ENCODE measurements at places on chromosomes 7 and 10.

GRCh38 chr10:112139176-112139575 lies 44.4 kb downstream of the GPAM start:
- no peak for DNase-seq

GRCh38 chr10:8539056-8539455 lies 484.6 kb downstream of the GATA3 start:
- DNase-seq = no peak

- DNase-seq = peak; percentile 18
These were observed 78.3 kb downstream of the SLC25A40 start for GRCh38 chr7:87797798-87798403.

DNA sequence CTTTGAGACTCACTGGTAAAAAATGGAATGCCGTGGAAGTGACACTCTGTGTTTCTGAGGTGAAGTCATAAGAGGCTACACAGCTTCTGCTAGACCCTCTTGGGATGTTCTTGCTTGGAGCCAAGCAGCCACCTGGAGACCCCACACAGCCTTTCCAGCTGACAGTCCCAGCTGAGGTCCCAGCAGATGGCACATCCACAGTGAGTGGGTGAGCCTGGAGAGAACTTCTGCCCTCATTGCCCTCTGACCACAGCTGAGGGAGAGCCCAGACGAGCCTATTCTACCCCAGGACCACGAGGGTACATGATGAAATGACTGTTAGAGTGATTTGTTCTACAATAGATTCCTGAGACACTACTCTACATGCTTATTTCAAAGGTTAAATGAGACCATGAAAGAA lies 44.3 kb downstream of the CXCL12 start:
- no peak for DNase-seq

- no peak for DNase-seq
These were observed 40.7 kb upstream of the GJD4 start for GRCh38 chr10:35564341-35564968.

DNA sequence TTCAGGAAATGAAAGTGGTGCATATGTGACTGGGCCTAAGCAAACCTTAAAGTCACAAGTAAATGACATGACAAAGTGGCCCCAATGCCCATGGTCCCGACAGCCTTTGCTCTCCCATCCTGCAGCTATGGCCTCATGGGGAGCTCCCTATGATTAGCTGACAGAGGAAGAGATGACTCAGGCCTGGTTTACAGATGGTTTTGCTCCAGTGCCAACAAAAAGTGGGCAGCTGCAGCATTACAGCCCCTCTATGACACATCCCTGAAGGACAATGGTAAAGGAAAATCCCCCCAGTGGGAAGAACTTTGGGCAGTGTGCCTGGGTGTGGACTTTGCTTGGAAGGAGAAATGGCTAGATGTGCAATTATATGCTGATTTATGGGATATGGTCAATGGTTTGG lies 105.1 kb upstream of the ADCY1 start:
- no peak for DNase-seq

GRCh38 chr7:99975782-99976521 lies at the start of gene AZGP1:
AZGP1 (minus strand) TSS chr7:99976031; CDS start chr7:99976020, 11 bp downstream.
- DNase-seq = no peak

GRCh38 chr10:85067955-85068354 lies 739.6 kb downstream of the CCSER2 start:
- DNase-seq = no peak

- no peak for DNase-seq
These were observed 239.1 kb downstream of the SKAP2 start for GRCh38 chr7:26625286-26625685.

GRCh38 chr10:78407009-78407711 lies 373.5 kb downstream of the RPS24 start:
- DNase-seq = peak; percentile 3

DNA sequence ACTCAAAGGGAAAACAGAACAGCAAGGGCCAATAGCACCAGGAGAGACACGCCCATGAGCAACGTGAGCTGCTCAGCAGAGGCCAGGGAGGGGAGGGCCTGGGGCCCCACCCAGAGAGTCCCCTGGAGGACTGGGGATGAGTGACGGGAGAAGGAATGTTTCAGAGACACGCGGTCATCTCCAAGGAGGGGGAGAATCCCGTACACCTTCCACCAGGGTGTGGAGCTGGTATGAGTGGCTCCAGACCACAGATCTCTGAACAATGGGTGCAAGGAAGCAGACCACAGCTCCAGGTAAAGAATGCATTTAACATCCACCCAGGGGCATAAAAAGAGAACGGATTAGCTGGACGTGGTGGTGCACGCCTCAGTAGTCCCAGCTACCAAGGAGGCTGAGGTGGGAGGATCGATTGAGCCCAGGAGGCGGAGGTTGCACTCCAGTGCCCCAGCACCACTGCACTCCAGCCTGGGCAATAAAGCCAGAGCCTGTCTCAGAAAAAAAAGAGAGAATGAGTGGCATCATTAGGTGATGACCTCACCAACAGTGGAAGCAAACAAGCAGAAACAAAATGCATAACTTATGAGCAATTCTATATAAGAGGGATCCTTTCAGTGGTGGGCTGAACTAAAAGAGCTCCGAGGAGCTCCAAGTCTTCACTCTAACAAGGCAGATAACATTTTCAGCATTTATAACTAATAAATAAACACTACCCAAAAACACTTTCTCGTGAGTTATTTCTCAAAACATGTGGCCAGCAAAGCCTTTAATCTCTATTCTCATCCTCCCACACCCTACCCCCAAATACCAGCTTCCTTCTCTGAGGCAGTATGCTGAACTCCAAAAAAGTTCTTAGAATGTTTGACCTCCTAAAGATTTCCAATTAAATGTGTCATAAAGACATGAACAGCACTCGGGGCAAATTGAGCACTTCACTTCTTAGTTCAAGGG lies 12.5 kb downstream of the PSAP start:
- DNase-seq = no peak

DNA sequence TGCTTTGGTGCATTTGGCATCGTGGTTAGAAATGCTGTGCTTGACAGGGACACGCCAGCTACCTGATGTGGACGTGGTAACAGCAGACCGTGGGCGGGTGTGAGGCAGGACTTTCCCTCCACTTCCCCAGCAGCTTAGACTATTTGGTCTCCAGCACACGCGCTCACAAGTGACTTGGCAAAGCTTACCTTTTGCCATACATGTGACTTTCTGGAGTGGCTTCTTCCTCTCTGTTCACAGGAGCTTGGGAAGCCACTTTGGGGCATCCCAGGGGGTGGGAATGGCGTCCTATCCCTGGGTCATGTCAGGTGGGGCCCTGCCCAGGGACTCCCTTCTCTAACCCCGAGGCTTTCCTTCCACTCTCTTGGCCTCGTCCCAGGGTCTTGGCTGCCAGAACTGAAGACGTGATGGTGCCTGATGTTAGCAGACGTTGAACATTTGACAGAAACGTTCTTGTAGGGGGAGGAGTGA lies 228.7 kb upstream of the KLF6 start:
- no peak for DNase-seq

DNA sequence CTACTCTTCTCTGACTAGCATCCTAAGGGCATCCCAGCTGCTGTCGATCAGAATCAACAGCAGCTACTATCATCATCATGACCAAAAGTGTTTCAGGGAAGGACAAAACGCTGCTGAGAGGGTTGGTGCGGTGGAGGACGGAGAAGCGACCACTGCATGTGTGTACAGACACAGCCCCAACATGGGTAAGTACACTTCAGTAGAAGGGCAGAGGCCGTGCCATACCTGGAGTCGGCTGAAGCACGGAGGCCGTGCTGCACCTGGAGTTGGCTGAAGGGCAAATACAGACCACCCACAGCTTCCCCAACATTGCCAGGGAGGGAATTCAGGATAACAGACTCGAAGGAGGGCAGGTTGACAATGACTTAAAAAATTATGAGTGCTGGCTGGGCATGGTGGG lies 67.8 kb upstream of the CYTH3 start:
- no peak for DNase-seq

GRCh38 chr7:156829669-156830336 lies 63.2 kb downstream of the LMBR1 start:
- DNase-seq = no peak

DNA sequence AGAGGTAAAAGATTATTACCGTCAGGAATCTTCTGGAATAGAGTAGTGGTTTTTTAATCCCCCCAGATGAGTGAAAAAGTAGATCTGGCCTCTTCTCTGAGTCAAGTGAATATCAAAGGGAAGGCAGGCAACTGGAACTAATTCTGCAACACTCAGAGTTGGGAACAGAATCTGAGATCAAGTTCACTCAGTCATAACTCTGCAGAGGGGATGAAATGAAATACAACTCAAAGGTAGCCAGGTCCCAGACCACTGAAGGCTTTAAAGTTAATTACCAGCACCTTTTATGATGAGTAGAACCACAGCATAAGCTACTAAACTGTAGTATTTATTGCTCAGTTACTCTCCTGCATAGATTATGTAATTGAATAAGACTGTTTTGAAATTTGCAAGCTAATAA lies 455.6 kb upstream of the AKR1E2 start:
- no peak for DNase-seq

- no peak for DNase-seq
These were observed 126.0 kb upstream of the INHBA start for GRCh38 chr7:41828911-41829310.

GRCh38 chr7:96778263-96778662 lies 68.6 kb upstream of the SEM1 start:
- DNase-seq = no peak

- no peak for DNase-seq
These were observed 30.1 kb downstream of the BTBD16 start for GRCh38 chr10:122301055-122301810.

- no peak for DNase-seq
These were observed 543.2 kb downstream of the PTPRN2 start for GRCh38 chr7:158044482-158044823.

DNA sequence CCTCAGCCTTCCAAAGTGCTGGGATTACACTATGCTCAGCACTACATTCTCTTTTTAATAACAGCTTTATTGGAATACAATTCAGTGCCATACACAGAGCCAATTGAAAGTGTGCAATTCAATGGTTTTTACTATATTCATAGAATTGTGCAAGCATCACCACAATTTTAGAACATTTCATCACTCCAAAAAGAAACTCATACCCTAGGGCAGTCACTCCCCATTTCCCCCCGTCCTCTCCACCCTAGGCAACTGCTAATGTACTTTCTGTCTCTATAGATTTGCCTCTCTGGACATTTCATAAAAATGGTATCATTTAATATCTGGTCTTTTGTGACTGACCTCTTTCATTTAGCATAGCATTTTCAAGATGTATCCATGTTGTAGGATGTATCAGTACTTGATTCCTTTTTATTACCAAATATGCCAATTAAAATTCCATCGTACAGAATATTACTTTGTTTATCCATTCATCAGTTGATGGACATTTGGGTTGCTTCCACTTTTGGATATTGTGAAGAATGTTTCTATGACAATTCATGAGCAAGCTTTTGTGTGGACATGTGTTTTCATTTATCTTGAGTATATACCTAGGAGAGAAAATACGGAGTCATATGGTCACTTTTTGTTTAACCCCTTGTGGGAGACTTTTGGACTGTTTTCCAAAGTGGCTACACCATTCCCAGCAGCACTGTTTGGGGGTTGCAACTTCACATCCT lies 6.3 kb upstream of the XPNPEP1 start:
- DNase-seq = no peak

GRCh38 chr10:43885842-43886241 lies 237.2 kb upstream of the ZNF32 start:
- DNase-seq = no peak

DNA sequence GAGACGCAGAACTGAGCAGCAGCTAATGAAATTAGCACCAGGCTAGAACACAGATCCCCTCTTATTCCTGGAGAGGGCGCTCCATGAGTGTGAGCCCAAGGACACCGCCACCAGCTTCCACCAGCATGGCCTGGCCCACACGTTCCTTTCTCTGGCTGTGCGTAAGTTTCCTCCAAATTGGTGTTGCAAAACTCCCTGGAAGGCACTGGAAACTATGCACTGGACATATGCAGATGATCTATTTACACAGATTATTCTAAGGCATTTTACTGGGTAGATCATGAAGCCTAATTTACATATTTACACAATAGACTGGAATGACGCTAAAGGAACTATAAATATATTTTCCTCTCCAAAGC lies 455.6 kb upstream of the FOXK1 start:
- DNase-seq = no peak

DNA sequence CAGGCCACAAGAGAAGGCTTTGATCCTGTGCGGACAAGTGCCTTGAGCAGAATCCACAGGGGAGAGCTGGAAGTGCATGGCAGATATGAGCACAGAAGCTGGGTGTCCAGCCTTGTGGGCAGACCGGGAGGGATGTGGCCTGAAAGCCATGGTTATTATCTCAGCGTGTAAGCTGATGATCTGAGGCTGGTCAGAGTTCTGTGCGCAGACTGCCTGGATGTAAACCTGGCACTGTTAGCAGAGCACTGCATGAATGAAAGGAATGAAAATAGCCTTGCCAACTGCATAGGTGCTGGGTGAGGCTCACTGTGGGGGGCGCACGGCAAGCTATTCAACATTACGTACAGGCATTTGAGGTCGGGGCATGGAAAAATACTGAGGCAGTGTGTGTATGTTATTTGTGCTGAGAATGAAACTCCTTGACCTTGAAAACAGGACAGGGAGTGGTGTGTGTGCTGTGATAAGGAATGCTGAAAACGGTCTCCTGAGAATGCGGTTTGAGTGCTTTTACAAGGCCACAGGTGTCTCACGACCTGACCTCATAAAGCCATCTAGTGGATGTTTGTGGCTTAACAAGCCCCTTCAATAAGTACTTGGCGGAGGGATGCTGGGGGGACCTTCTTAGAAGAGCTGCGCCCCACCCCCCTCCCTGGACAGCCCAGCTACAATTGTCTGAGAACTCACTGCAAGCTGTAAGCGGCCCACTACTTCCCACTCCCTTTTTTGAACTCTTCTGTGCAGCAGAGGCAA lies 18.7 kb downstream of the AKR1C1 start:
- DNase-seq = no peak

DNA sequence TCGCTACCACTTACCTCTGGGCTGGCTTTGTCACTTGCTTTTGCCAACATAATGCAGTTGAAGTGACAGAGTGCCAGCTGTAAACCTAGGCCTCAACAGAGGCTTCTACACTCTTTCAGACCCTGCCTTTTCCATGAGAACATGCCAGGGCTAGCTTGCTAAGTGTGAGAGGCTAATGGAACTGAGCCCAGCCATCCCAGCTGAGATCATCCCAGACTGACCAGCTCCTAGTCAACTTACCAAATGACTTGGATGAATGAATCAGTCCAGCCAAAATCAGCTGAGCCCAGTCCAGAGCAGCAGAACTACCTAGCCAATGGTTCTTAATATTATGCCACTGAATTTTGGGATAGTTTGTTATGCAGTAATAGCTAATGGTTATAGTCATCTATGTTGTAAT lies 34.7 kb upstream of the MKLN1 start:
- no peak for DNase-seq

GRCh38 chr10:60714233-60714632 lies 64.0 kb upstream of the CDK1 start:
- DNase-seq = no peak

- DNase-seq = no peak
These were observed 89.3 kb upstream of the DIP2C start for GRCh38 chr10:778626-779330.

DNA sequence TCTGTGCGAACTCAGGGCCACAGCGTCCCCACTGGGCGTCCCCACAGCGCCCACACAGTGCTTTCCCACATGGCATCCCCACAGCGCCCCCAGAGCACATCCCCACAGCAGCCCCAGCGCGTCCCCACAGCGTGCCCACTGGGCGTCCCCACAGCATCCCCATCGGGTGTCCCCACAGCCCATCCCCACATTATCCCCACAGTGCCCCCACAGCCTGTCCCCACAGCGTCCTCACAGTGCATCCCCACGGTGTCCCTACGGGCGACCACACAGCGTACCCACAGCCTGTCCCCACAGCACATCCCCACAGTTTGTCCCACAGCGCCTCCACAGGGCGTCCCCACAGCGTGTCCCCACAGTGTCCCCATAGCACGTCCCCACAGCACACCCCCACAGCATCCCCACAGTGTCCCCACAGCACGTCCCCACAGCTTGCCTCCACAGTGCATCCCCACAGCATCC lies 131.6 kb downstream of the ACTR3B start:
- no peak for DNase-seq

Data from naive B cell (primary cell).